ENCODE measurements at places on chromosomes 3 and 15.

DNA sequence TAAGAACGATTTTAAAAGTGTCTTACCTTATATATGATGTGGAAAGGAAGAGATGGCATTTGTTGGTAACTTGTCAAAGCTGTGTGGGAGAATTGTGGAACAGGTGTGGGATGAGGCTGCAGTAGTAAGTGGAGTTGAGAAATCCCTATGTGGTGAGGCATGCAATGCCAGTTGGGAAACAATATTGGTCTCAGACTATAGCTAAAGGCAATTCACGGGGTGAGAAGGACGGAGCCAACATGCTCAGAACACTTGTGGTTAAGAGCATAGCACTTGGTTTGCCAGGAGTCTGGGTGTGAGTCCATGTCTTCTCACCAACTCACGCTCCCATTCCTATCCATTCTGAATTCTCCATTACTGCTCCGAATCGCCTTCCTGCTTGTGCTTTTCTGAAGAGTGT lies 615.6 kb upstream of the ADAMTS9 start:
- no peak for DNase-seq

DNA sequence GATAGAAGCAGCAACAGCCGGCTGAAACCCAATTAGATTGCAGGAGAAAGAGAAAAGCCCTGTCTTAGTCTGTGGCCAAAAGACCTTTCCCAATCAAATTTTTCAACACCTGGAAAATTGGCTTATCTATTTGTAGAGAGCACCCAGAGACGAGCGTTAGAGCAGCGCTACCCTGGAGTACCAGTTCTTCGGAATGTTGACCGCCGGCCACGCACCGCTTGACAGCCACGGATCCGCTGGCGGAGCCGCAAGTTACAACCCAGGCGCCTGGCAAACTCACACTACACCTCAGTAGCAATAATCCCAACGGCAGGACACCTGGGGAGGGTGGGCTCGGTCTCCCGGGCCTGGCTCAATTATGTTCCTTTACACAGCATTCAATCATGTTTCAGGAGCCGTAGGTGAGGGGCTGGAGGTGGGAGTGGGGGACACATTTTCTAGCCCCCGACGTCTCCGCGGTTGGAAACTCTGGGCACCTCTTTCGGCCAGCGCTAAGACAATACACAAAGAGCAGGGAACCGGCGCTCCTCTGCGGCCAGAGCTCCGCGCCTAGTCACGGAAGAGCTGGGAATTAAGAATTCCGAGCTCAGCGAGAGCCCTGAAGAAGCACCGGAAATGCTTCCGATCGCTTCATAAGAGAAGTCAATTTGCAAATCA lies 1.2 kb downstream of the MB21D2 start:
- DNase-seq, result no peak

DNA sequence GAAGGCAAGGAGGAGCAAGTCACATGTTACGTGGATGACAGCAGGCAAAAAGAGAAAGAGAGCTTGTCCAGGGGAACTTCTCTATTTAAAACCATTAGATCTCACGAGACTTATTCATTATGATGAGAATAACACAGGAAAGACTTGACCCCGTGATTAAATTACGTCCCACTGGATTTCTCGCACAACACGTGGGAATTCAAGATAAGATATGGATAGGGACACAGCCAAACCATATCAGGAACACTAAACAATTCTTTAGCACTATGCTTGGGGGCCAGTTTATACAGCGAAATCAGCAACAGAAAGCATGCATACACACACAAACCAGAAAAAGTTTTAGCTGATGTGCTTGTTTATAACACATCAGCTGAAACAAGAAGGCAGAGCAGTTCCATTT lies 704.2 kb downstream of the OTOL1 start:
- DNase-seq, result no peak

GRCh38 chr15:39997639-39998038 lies 41.3 kb downstream of the SRP14 start:
- no peak for DNase-seq

DNA sequence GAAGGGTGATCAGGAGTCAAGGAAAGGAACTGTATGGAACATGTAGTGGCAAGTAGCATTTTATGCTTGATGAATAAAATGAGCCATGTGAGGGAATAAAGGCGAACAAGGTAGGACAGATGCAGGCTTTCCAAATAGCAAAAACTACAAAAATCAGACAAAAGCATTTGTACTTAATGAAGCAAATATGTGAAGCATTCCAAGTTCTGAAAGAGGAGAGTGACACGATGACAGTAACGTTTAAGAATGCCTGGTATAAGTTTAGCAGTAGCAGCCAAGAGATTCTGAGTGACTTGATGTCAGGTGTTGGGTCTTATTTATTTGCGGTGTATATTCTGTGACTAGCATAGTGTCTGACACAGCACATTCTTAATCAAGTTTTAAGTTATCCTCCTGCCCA lies 408.2 kb upstream of the RASGRP1 start:
- DNase-seq, result no peak

GRCh38 chr15:73464602-73465001 lies 21.6 kb downstream of the REC114 start:
- DNase-seq, result no peak

- DNase-seq, result no peak
These were observed 64.2 kb downstream of the MOBP start for GRCh38 chr3:39531665-39532064.

- no peak for DNase-seq
These were observed 86.1 kb downstream of the RTP4 start for GRCh38 chr3:187454085-187454815.

DNA sequence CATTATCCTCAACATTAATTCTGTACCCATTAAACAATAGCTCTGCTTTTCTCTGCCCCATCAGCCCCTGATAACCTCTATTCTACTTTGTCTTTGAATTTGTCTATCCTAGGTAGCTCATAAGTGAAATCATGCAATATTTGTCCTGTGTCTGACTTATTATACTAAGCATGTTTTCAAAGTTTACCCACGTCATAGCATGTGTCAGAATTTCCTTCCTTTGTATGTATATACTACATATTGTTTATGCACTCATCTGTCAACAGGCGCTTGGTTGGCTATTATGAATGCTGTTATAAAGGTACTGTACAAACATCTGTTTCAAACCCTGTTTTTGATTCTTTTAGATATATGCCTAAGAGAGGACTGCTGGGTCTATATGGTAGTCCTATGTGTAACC lies 18.2 kb downstream of the CSNK1G1 start:
- no peak for DNase-seq

DNA sequence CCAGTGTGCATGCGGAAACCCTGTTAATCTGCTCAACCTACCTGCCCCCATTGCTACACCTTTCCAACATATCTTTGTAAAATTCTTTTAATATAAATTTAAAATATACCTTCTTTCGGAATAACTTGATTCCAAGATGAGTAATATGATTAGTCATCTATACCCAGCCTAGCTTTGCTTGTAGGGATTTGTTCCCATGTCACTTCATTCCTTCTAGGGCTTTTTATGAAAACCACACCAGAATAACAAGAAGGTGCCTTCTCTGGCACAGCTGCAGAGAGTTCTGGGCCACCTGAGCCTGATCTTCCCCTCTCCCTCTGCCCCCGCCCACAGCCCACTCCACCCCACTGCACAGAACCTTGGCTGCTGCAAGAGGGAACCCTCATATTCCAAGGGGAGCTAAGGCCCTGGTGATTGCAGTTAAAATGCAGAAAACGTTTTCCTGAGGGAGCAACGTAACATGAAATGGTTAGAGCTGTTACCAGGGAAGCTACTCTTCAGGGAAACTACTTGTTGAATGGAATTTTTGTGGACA lies 38.6 kb upstream of the HACD2 start:
- DNase-seq, result no peak

GRCh38 chr15:98967096-98967495 lies 40.5 kb downstream of the PGPEP1L start:
- no peak for DNase-seq

DNA sequence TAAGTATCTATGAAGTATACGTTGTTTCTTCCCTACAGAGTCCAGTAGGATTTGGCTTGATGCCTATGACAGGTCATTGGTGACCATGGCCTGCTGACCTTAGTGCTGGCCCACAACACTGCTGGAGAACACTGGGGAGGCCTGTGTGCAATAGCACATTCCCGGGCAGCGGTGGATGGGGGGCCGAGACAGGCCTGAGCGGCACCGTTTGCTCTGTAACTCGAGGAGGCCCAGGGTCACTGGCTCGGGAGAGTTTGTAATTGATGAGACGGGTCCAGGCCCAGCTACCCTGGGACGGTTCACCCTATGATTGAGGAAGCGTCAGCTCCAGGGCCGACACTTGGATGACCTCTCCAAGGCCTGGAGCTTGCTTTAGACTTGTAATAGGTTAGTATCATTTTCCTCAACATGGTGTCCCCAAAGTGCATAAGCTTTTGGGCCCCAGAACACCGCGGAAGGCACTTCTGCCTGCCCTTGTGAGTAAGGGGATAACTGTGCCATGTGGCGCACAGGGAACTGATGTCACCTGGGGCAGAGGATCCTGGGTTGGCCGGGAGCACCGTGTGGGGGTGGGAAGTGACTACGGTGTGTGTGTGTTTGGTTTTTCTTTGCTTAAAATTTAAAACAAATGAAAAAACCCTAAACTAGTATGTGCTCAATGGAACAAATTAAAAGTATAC lies 12.0 kb downstream of the TRPM1 start:
- DNase-seq, result no peak

DNA sequence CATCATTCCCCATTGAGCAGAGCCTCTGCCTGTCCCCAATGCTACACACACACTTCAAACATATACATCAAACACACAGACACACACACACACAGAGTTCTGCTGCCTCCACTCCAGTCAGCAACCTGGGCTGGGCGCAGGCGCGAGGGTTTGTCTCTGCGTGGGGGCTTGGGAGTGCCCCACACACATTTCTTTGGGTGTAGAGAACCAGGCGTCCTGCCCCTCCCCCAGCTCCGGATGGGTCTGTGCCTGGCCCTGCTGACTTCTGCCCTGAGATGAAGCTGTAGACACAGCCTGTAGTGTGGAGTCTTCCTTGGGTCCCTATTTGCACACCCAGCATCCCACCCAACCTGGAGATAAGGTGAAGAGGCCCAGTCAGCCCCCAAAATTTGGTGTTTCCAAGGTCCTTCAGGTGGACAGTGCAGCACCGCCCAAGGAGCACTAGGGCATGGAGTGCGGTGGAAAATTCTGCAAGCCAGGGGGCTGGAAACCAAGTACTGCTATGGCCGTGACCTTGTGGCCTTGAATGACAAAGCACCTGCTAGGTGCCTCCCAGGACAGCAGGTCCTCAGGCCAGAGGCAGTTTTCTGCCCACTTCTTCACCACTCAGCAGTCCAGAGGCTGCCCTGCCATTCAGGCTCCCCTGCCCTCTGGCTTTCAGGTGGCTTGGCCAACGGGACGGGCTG lies 26.8 kb downstream of the FBXW12 start:
- DNase-seq, result no peak

DNA sequence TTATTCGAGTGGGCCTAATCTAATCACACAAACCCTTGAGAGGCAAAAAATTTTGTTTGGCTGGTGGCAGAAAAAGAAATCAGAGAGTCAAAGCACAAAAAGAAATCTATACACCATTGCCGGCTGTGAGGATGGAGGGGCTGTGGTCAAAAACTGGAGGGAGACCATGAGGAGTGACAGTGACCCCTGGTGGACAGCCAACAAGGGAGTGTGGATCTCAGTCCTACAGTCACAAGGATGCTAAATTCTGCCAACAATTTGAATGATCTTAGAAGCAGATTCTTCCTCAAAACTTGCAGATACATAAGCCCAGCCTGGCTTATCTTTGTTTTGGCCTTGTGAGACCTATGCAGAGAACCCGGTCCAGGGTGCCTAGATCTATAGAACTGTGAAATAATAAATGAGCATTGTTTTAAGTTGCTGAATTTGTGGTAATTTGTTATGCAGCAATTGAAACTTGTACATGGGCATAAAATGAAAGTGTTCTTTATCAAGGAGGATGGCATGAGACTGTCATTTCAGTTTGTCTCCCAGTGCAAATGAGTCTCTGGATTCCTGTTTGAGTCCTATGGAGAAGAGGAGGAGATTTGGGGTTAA lies 103.0 kb upstream of the ARHGEF26 start:
- peak; percentile 11 for DNase-seq

DNA sequence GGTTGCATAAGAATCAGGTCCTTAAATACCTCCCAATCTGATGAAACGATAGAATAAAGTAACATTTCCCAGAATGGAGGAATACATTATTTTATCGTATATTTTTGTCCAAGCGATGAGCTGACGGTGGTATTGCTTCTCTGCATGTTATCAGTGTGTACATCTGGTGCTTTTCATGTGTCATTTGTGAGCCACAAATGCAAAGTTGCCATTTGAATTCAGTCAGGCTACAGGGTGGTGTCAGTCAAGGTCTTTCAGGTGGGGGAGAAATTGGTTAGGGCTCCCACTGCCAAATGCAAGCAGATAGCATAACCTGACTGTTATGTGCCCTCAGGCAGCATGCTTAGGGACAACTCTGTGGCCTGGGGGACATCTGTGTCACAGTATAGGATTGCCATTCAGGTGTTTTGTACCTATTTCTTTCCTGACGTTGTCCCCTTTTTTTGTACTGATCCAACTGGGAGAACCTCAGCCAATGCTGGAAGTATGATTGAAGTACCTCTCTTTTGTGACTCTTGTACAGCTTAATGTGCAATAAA lies 26.5 kb upstream of the TIMP4 start:
- no peak for DNase-seq

GRCh38 chr3:171860830-171861535 lies 17.8 kb downstream of the TMEM212 start:
- DNase-seq, result no peak

DNA sequence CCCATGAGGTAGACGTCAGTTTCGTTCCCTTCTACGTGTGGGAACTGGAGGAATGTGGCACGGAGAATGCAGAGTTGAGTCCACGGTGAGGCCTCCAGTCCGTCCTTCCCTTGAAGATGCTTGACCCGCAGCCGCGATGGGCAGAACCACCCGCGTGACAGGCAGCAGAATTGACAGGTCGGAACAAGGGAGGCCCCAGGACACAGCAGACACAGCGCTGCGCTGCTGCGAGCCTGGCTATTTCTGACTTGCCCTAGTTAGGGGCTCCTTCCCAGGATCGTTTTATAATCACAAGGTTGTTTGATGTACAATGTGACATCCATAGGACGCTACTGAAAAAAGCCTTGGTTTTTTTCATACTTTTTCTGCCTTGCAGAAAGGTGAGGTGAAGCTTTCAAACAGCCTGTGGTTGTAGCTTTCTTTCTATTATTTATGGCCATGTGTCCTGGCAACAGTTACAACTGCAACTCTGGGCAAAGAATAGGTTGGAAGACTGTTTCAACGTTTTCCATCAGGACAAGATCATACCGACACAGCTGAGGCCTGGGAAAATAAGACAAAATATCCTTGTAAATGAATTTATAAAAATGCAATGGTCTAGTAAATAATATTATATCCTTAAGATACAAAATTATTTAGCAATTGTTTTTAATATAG lies 9.6 kb upstream of the TMEM41A start:
- no peak for DNase-seq

DNA sequence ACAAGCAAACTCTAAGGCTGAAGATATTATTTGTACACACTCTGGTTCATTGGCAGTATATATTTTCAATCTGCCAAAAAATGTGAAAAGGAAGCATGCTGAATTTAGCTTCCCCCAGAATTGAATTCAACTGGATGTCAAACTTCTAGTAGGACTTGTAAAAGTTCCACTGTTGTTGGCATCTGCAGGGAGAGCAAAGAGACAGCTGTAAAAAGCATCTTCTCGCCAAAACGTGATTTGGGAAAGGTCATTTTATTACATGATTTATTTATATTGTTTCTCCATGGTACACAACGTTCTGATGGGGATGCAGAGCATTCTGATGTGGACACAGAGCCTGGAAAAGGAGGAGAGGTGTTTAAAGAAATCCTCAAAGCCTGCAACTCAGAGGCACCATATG lies 196.7 kb upstream of the ADAMTS9 start:
- DNase-seq, result no peak

- DNase-seq, result peak; percentile 36
These were observed 22.0 kb downstream of the GPR15 start for GRCh38 chr3:98553753-98554152.

GRCh38 chr15:63909819-63910437 lies 76.2 kb upstream of the HERC1 start:
- DNase-seq, result no peak
